Immature natural killer cell (primary cell): ENCODE measurements at places on chromosomes 6 and 20. TPM values are rescaled to one million over a fixed set of nuclear protein-coding genes. Genes with fewer than 3 reads are reported as not detected.

Gene CGAS
- 4.0 TPM for polyA plus RNA-seq

- no peak overlapping the region for H3K4me3 ChIP-seq
- no peak for DNase-seq
- H3K27me3 ChIP-seq = peaks cover 2% of the 10 kb centered on the region
- H3K36me3 ChIP-seq = no peaks in the 10 kb centered on the region
These were observed 239.3 kb upstream of the ID4 start for GRCh38 chr6:19597809-19598320.

DNA sequence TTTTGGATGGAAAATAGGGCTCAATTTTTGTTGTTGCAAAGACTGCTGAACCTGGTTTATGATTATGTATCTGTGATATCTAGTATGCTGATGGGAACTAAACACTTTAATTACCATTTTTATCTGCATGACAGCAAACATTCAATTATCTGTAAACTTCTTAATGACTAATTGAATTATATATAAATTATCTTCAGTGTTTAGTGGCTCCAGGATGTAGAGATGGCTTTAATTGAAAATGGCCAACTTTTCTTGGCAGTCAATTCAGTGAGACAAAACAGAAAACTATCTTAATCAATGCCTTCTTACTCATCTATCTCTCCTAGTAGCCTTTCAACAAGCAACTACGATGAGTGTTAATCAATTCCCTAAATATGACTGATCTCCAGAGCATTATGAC lies 591.3 kb downstream of the HACE1 start:
- no peak overlapping the region for H3K27ac ChIP-seq
- no peaks in the 10 kb centered on the region for H3K36me3 ChIP-seq
- no peak for DNase-seq
- H3K4me1 ChIP-seq = no peaks in the 10 kb centered on the region
- no peaks in the 10 kb centered on the region for H3K27me3 ChIP-seq

DNA sequence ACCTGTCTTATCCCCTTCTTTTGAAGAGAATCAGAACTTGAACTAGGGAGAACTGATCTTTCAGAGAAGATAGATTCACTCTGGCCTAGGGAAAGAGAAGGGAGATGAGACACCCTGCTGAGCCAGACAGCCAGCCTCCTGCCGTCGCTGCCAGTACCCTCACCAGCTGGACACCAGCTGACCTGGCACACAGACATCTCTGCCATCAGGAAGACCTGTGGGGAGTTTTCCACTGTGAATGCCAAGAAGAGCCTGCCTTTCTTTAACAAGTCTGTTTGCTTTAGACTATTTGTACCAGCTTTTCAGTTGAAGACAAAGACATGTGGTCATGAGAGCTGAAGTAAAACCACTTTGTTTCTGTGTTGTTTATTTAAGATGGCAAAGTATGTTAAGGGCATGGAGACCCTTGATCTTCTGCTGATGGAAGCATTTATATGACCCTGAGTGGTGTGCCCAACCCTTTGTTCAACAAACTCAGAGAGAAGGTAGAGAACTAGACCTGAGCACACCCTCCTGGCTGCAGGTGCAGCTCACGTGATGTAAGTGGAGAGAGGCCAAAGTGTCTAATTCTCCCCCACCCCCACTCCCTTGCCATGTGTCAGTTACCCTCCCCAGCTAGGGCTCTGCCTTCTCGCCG lies 82.3 kb upstream of the SLC24A3 start:
- no peak overlapping the region for H3K27ac ChIP-seq
- H3K4me3 ChIP-seq = no peak overlapping the region
- H3K27me3 ChIP-seq = peaks cover 5% of the 10 kb centered on the region
- H3K36me3 ChIP-seq = no peaks in the 10 kb centered on the region
- DNase-seq = no peak

GRCh38 chr6:169938262-169938701 lies 186.9 kb downstream of the ERMARD start:
- no peak overlapping the region for H3K4me3 ChIP-seq
- H3K27ac ChIP-seq = no peak overlapping the region
- DNase-seq = no peak
- H3K27me3 ChIP-seq = peaks cover 9% of the 10 kb centered on the region
- H3K36me3 ChIP-seq = no peaks in the 10 kb centered on the region

- DNase-seq = no peak
- H3K4me1 ChIP-seq = no peaks in the 10 kb centered on the region
- H3K36me3 ChIP-seq = no peaks in the 10 kb centered on the region
- H3K27me3 ChIP-seq = no peaks in the 10 kb centered on the region
These were observed 228.0 kb downstream of the CD109 start for GRCh38 chr6:73923905-73924485.

DNA sequence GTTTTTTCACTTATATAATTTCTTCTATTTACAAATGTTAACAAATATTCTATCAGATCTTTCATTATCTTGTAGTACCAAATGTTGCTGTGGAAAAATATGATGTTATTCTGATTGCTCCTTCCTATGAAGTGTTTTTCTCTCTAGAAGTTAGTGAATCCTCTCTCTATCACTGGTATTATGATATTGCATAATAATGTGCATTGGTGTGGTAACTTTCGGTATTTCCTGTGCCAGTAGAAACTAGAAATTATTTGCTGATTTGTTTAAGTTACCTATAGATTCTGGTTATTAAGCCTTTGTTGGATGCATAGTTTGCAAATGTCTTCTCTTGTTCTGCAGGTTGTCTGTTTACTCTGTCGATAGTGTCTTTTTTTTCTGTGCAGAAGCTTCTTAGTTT lies 342.5 kb downstream of the CENPW start:
- no peak for DNase-seq
- H3K4me1 ChIP-seq = no peaks in the 10 kb centered on the region
- no peaks in the 10 kb centered on the region for H3K27me3 ChIP-seq
- no peak overlapping the region for H3K4me3 ChIP-seq
- no peak overlapping the region for H3K27ac ChIP-seq

GRCh38 chr6:14499841-14500240 lies 382.3 kb downstream of the CD83 start:
- H3K27me3 ChIP-seq = peaks cover 6% of the 10 kb centered on the region
- H3K27ac ChIP-seq = no peak overlapping the region
- no peak overlapping the region for H3K4me3 ChIP-seq
- DNase-seq = no peak
